ENCODE measurements at places on chromosomes 1 and 21.

DNA sequence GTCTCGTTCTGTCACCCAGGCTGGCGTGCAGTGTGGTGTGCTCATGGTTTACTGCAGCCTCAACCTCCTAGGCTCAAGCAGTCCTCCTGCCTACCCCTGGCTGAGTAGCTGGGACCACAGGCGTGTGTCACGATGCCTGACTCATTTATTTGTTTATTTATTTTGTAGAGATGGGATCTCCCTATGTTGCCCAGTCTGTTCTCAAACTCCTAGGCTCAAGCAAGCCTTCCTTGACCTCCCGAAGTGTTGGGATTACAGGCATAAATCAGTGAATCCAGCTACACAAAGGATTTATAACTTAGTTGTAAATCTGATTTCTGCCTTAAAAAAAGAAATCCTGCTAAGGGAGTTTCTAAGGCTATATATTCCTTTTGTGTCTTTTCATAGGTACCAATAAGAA, 30.5 kb upstream of the ZNF496 start:
- no peak for DNase-seq

DNA sequence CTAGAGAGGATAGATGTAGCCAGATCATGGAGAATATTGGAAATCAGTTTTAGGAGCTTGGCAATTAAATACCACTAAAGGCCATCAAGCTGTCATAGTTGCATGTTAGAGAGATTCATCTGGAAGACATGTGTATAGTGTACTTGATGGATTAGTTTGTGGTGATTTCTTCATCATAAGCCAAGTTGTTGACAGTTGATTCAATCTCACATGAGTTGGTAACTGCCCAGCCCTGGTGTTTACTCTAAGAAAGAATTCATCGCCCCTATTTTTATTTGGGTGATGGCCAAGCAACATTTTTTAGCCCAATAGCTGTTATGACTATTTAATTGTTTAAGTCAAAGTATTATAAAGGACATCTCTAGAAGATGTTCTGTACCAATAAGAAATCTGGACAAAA, 737.6 kb downstream of the PLA2G4A start:
- DNase-seq = no peak

DNA sequence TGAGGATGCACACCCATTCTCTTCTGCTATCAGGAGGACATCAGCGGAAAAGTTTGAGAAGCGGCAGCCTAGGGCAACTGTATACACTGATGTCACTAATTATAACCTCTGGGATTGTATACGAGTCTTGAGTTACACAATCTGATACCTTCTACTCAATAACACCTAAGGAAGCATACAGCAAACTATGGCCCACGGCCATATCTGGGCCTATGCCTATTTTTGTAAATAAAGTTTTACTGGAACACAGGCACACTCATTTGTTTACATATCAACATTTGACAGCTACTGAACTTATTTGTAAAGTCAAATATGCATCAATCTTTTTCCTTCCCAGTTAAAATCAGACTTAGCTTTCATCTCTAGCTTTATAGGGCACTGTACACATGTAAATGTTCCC, 187.2 kb downstream of the ZSCAN20 start:
- DNase-seq = no peak

DNA sequence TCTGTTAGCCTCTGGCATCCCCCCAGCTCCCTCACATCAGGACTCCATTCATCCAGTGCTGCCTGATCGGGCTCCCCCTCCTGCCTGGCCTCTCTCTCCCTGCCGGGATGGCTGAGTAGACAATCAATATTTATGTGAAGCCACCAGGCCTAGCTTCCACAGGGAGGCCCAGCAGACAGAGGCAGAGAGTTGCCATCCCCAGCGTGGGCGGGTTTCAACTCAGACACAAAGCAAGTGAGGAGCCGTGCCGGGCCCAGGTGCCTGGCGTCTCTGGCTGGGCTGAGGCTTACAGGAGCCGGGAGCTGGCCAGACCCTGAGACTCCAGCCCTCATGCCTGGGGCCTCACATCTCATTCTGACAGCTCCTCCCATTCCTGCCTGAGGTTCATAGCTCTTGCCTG, 34.5 kb upstream of the ATP2B4 start:
- DNase-seq = no peak

DNA sequence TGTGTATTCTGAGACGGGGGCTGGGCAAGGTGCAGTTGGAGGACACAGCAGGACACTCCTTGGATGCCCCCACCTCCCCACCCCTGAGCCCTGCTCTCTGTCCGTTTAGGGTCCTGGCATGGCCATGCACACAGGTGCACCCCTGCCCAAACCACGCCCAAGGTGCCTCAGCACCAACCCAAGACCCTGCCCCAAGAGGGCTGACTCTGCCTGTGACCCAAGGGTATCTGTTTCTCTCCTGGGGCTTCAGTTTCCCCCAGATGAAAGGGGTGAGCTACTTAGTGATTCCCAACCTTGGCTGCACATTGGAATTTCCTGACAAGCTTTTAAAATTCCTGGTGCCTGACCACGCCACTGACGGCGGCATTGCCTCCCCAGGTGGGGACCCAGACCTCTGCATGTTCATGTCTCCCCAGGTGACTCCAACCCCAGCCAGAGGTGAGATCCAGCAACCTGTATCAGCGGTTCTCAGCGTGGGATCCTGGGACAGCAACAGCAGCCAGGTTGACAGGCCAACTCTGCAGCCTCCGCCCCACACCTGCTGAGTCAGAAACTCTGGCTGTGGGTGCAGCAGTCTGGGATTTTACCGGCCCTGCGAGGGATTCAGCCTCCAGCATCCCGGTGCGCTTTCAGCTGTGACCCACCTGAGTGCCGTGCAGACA, 483.4 kb downstream of the NPHP4 start:
- no peak for DNase-seq

DNA sequence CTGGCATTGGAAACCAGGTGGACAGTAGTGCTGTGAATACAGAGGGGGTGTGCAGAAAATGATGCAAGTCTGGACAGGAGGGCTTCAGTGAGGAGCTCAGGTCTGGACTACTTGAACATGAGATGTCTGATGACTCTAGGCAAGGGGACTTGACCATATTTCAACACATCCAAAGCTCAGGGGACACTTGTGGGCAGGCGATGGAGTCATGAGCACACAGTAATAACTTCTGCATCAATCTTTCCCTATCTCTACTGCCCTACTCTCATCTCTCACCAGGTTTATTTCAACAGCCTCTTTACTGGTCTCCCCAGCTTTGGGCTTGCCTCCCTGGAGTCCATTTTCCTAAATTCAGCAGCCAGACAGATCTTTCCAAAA, 21.9 kb downstream of the FMO2 start:
- DNase-seq = no peak

GRCh38 chr1:119008483-119009311, 20.6 kb upstream of the TBX15 start:
- DNase-seq = no peak

DNA sequence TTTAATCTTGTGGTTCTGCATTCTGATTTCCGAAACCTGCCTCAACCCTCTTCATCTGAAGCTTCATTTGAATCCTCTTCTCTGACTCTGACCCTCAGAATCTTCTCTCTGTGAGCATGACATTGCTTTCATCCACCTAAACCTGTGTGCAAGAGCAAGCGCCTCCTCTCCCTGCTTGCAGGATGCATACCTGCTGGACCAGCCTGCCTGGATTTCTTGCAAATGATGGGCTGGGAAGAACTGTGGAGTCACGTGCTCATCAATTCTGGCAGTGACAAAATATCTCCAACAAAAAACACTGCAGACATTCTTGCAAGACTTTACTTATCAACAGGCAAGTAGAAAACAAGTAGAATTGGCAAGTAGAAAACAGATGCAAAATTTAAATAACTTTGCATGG, 20.8 kb upstream of the SLC35F3 start:
- no peak for DNase-seq

GRCh38 chr1:16888860-16889816, 6.6 kb upstream of the RNU1-2 start:
- peak; percentile 49 for DNase-seq

Measured in AG09319 (cell line).